Brain pericyte (primary cell): ENCODE measurements at places on chromosomes 5 and 9.
A peak's percentile ranks its signal among the peaks of the same experiment; 100 is the strongest.

DNA sequence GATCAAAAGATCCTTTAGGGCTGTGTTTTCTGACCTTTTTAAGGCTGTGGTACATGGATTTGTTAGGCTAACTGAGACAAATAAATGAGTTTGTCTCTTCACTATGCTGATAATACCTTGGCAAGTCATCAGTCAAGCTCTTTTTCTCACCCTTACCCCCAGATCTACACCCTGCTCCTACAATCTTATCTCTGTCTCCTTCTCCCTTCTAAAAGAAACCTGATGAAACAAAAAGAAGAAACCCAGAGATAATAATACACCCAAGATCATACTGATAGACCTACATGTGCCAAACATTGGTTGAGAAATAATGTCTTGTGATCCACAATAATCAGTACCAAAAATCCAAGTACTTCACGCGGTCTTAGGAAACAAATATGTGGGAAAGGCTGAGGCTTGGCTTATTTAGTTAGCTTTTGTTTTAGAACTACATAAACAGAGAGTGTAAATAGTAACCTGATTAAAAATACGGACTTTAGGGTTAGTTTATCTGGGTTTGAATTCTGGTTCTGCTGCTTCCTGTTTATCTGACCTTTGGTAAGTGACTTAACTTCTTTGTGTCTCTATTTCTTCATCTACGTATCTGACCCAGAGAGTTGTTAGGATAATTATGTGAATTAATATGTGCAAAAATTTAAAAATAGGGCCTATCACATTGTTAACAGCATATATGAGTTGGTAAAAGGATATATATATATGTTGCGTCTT lies 24.8 kb upstream of the PDCD1LG2 start:
- no peak for DNase-seq

DNA sequence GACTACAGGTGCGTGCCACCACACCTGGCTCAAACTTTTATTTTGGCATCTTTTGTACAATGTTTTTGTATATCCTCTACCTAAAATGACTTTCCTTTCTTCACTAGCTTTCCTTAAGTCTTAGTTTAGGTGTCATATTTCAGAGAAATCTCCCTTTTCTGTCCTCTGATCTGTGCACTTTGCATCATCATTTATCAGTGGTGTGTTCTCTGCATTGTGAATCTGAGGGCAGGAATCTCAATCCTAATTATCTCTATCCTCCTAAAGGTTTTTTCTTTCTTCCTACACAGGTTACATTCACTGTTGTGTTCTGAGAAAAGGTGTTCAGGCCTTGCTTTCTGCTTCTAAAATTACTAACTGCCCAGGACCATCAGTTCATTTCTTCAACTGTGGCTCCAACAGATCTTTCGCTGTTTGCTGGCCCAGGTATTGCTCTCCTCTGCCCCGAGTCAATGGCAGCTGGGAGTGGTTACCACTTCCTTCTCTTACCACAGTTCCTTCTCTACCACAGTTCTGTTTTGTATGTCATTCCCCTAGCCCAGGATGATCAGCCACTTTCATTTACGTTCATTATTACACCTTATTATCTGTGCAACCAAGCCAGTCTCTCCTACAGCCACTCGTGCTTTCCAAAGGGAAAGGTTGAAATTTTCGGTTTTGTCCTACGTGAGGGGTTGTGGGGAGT lies 14.0 kb downstream of the TGFBR1 start:
- no peak for DNase-seq

DNA sequence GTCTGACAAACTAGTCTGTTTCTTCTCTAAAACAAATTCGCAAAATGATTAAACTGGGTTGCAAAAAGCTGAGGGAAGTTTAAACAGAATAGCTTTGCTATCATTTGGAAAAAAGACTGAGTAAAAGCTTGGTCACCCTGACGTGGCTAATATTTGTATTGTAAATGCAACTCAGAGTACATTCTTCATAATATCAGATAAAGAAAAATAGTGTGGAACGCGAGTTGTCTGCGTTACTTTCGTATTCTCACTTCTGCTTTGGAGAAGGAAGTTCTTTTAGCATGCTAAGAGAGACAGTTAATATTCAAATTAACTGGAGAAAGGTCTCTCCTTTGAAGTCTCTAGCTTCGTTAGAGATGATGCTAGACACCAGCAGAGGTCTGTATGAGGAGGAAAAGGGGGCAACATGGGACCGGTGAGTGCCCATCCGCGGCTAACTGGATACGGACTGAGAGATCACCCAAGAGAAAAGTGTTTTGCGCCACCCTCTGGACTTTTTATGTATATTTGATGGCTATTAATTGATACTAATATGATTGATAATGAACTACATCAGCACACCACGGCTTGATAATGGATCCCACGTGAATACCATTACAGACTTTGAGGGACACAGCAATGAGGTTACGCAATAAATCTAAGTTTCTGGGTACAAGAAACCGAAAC lies 2.9 kb upstream of the CNTRL start:
- DNase-seq, result no peak

DNA sequence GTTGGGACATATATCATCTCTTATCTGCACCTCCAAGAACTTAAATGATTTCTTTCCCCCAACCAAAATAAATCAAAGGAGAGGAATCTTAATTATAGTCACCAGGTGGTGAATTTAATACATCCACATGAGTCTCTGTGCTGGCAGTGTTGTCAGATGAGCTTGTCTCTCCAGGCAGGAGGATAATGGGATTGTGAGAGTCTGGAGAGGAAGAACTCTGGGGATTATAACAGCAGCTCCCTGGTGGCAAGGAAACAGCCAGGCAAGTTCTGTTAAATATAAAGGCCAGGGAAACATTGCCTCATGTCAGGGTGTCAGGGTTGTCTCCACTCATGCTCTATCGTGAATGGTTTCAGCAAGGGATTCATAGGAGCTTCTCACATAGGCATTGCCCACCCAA lies 80.8 kb downstream of the TLR4 start:
- no peak for DNase-seq

GRCh38 chr9:98007251-98007928 lies 24.2 kb downstream of the ANP32B start:
- no peak for DNase-seq

- no peak for DNase-seq
These were observed 102.4 kb downstream of the ROR2 start for GRCh38 chr9:91847581-91848091.

DNA sequence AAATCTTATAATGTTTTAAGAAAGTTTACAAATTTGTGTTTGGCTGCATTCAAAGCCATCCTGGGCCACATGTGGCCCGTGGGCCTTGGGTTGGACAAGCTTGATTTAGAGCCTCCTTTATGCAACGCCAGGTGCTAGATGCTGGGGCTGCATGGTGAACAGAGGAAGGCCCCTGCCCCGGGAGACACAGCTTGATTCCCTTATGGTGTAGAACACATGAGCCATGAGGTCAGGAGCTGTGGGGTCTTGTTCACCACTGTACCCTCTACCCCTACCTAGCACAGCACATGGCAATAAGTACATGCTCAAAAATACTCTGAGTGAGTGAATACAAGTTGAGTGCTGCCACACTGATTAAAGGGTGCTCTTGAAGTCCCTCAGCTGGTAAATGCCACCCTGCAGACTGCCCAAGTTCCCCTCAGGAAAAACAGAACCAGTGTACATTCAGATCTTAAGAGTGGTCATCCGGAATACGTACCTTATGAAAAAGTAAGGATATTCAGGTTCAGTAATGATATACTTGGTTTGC lies 71.9 kb downstream of the ARRDC3 start:
- DNase-seq, result no peak

DNA sequence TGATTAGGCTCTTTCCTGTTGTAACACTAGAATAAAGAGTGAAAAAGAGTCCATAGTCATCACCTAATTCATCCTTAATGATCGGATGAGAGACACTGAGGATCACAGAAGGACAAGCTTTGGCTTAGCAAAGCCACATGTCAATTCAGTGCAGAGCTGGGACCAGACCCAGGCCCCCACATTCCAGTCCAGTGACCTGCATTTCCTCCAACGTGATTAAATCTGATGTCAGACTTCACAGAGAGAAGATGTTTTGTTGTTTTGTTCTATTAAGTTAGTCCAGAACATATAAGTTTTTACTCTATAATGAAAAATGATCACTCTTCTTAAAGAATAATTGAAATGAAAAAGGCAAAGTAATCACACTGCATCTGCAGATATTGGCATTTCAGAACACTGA lies 377.9 kb upstream of the PAPPA start:
- DNase-seq, result no peak

DNA sequence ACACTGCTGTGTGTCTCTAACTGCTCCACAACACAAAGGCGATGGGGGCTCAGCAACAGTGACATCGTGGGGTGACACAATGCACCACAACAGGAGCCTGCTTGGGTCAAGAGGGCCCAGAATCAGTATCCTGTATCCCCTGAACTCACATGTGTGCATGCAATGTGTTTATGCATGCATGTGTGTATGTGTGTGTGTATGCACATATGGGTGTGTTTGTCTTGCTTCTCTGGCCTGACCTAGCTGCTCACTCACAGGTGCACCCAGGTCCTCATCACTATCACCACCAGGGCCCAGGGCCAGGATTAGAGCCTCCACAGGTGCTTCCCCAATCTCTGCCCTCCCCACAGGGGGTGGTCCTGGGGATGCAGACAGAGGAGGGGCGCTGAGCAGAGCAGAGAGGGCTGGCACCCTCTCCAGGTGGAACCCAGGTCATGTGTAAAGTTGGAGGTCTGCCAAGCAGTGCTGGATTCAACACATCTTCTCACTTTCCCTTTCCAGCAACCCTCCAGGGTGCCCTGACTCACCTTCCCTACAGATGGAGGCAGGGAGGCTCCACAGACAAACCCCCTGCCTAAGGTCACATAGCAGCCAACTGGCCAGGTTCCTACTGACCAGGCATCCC lies 18.1 kb upstream of the ZNF484 start:
- no peak for DNase-seq

DNA sequence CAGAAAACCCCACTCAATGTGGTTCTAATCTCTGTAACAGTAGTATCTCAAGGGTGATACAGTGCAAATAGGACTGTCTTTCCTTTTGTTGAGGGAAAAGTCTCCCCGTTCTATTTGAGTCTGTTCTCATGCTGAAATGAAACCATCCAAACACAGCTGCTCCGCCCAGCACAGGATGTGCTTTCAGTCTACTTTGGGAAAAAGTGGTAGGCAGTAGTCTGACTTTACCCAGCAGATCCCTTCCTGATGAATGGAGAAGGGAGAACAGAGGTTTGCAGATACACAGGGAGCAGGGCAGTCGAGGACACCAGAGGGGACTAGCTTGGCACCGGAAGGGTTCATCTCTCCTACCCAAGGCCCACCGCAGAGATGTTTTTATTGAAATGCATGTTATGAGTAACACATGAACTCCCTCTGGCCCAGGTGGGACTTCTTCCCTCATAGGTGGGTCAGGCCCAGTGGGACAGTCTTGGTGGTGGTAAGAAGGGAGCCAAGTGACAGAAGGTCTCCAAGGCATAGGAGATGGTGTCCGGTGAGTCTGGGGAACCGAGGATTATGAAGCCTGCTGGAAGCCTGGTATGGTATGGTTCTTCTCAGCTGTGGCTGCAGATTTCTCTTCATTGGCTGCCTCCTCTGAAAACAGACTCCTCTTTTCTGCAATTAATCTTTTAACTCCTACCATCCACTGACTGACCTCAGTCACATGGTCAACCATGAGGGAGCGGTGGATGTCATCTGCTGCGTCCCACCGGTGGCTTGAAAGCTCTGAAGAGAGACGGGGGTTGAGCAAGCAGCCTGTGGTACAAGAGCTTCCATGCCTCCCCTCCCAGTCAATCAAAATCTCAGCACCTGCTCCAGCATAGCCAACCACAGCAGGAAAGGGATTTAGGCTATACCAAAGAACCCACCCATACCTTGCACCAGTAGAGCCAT lies 3.0 kb downstream of the EIF4EBP3 start:
- no peak for DNase-seq

DNA sequence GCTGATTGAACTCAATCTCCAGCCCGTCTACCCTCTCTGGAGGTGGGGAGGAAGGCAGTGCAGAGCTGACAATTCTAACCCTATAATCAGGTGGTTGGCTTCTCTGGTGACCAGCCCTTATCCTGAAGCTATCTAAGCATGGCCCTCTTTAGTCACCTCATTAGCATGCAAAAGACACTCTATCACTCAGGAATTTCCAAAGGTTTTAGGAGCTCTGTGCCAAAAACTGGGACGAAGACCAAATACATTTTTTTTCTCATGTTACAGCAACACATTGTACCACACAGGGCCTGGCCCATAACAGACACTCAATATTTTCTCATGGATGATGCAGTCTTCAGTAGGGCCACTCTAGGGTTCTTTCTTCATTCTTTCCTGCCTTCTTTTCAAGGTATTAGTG lies 118.8 kb upstream of the VLDLR start:
- no peak for DNase-seq

GRCh38 chr5:60226128-60226527 lies 332.6 kb upstream of the PDE4D start:
- no peak for DNase-seq

DNA sequence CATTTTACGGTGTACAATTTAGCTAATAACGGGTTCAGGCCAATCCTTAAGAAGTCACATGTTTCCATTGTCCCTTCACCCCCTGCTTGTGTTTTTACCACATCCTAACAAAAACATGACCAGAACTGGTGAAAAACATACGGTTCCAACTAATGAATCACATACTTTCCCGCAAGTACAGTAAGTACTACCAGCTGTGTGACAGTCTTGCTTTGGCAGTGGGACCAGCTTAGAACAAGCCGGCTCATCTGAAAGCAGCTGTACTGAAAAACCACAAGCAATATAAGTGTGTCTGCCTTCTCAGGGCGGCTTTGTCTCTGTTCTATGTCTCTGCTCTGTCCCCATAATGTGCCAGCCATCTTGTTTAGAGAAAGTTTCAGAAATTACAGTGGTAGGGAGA lies 242.5 kb downstream of the BNC2 start:
- DNase-seq, result peak; percentile 85

- no peak for DNase-seq
These were observed 74.7 kb downstream of the TMEM161B start for GRCh38 chr5:88193896-88194295.

DNA sequence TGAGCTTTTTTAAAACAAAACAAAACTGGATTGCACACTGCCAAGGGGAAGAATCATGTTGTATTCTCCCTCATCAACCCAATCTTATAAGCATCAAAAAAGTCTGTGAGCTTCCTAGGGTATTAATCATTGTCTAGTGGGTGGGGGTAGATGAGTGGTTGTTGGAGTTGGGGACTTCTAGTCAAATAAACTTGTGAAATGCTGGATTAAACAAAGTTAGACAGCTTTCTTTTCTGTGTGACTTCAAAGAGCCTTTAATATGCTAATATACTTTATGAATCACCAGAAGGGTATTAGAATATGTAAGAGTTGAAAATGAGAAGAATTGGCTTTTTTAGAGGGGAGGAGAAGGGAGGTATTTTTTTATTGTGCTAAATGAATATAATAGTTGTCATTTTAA lies 87.7 kb downstream of the GALNT10 start:
- DNase-seq, result no peak

- no peak for DNase-seq
These were observed 43.0 kb upstream of the CDH12 start for GRCh38 chr5:22896152-22896551.

GRCh38 chr5:746258-746761 lies 38.2 kb downstream of the ZDHHC11B start:
- DNase-seq, result no peak

GRCh38 chr9:93911801-93912554 lies 43.2 kb downstream of the BARX1 start:
- no peak for DNase-seq

GRCh38 chr9:70192707-70193106 lies 66.1 kb upstream of the SMC5 start:
- no peak for DNase-seq
